ENCODE measurements at places on chromosomes 12 and 14.
A peak's percentile ranks its signal among the peaks of the same experiment; 100 is the strongest.

DNA sequence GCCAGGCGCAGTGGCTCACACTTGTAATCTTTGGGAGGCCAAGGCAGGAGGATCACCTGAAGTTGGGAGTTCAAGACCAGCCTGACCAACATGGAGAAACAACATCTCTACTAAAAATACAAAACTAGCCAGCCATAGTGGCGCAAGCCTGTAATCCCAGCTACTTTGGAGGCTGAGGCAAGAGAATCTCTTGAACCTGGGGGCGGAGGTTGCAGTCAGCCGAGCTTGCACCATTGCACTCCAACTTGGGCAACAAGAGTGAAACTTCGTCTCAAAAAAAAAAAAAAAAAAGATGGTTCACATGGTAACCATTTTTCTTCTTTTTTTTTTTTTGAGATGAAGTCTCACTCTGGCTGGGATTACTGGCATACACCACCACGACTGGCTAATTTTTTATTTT lies 35.3 kb downstream of the SLC2A14 start:
- DNase-seq = no peak

- no peak for DNase-seq
These were observed 201.7 kb downstream of the AKAP6 start for GRCh38 chr14:32530800-32531199.

- DNase-seq = no peak
These were observed 108.9 kb downstream of the GPR135 start for GRCh38 chr14:59356312-59356711.

DNA sequence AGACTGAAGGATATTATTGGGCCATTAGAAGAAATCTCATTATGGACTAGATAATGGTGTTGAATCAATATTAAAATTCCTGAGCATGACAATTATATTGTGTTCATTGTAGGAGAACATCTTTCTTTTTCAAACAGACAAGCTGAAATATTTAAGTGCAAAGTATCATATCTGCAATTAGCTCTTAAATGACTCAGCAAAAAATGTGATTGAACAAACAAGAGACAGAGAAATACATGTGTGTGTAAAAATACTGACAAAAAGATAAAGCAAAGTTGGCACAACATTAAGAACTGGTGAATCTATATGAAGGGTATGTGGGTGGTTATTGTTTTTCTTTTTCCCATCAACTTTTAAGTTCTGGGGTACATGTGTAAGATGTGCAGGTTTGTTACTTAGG lies 9.5 kb downstream of the CEP290 start:
- peak; percentile 9 for DNase-seq

DNA sequence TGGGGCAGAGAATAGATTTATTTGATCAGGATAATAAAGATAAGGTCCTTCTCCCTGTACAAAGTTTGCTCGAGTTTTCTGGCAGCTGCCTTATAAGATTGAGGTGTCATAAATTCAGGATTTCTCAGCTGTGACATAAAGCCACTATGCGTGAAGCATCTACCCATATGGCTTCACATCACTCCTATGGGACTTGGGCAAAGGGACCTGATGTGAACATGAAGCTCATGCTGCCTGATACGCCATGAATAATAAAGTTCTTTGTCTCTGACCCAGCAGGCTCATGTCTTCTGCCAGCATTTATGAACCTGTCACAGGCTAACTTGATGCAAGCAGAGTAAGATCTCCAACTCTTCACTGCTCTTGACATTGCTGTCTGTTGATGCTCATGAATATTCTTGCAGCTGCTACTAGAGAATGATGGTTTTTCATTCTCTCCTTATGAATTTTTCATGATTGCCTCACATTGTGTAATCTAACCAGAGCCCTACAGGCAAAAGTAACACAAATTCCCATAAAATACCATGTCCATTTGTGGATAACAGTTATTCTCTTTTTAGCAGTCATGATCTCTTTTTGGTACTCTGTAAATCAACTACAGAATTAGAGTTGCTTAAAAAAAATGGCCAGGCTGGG lies 49.0 kb upstream of the CPNE8 start:
- no peak for DNase-seq

DNA sequence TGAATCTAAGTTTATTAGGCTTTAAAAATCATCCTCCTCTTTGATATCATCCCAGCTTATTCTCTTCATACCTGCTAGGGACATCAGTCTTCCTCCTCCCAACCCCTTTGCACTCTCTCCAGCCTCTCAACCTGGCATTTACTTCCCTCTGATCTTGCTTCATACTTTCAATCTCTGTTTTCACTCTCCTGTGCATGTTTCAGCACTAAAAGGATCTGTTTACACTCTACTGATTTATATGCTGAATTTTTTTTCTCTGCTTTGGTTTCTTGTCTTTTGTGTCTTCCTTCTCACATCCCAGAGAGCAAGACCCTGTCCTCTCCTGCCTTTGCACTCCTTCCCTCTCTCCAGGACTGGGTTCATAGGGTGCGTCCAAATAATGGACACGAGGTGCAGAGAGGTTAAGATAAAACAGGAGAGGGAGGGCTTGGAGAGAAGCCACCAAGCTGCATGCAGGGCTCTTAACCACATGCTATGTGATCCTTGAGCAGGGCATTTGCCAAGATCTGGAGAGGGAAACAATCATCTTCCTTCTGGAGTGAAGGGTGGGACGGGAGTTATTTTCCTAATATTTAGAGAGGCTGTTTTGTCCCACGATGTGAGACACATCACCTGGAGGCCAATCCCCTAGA lies 3.0 kb upstream of the CISTR start:
- DNase-seq = peak; percentile 47

- DNase-seq = no peak
These were observed 496.5 kb downstream of the VRK1 start for GRCh38 chr14:97293659-97294058.

- no peak for DNase-seq
These were observed 80.0 kb upstream of the STAC3 start for GRCh38 chr12:57330992-57331391.
